ENCODE measurements at places on chromosomes 3 and 15. TPM values are rescaled to one million over a fixed set of nuclear protein-coding genes. Genes with fewer than 3 reads are reported as not detected.

APBA2 gene
- total RNA-seq: 5.2 TPM

SNX33 gene
- 13.5 TPM for total RNA-seq

MYNN gene
- total RNA-seq: 23.8 TPM

CORO2B gene
- 5.3 TPM for total RNA-seq

ZBED2 gene
- 0.28 TPM for total RNA-seq

PP2D1 gene
- not detected for total RNA-seq

SATB1 gene
- 20.5 TPM for total RNA-seq

CEP70 gene
- total RNA-seq: 22.2 TPM

ADGRG7 gene
- total RNA-seq: not detected

ENTPD3 gene
- 0.14 TPM for total RNA-seq

MYO5C gene
- 0.09 TPM for total RNA-seq

SRPRB gene
- 103 TPM for total RNA-seq

WDR72 gene
- total RNA-seq: not detected

DVL3 gene
- total RNA-seq: 44.7 TPM

TMEM266 gene
- 0.09 TPM for total RNA-seq

LRRC15 gene
- total RNA-seq: 0.55 TPM

CHSY1 gene
- total RNA-seq: 59.3 TPM

ISL2 gene
- total RNA-seq: 0.37 TPM

RBP2 gene
- not detected for total RNA-seq

NR1I2 gene
- total RNA-seq: not detected

PDIA5 gene
- 60.2 TPM for total RNA-seq

TRH gene
- total RNA-seq: not detected

VGLL3 gene
- 33.4 TPM for total RNA-seq

PLD1 gene
- total RNA-seq: 38.7 TPM

CPN2 gene
- not detected for total RNA-seq

LSMEM2 gene
- total RNA-seq: not detected

GATM gene
- 0.55 TPM for total RNA-seq

CD200R1L gene
- total RNA-seq: under 0.01 TPM

RTP4 gene
- total RNA-seq: 2.0 TPM

SETD2 gene
- total RNA-seq: 22.0 TPM

OR5H2 gene
- total RNA-seq: not detected

ROBO2 gene
- total RNA-seq: 24.9 TPM

EXD1 gene
- not detected for total RNA-seq

XYLB gene
- total RNA-seq: 3.1 TPM

All from smooth muscle cell of bladder (primary cell).